Colonic mucosa (tissue), 4 donors: ENCODE measurements at places on chromosomes 11 and 22. TPM values are rescaled to one million over a fixed set of nuclear protein-coding genes. Genes with fewer than 3 reads are reported as not detected.

GRCh38 chr22:20315337-20316216 lies 4.3 kb downstream of the DGCR6L start:
- no peak overlapping the region for H3K4me3 ChIP-seq
- no peak overlapping the region for H3K27ac ChIP-seq
- no peaks in the 10 kb centered on the region for H3K27me3 ChIP-seq
- no peaks in the 10 kb centered on the region for H3K36me3 ChIP-seq
- peaks cover 5% of the 10 kb centered on the region for H3K4me1 ChIP-seq
- DNase-seq: peak; percentile 14

DNA sequence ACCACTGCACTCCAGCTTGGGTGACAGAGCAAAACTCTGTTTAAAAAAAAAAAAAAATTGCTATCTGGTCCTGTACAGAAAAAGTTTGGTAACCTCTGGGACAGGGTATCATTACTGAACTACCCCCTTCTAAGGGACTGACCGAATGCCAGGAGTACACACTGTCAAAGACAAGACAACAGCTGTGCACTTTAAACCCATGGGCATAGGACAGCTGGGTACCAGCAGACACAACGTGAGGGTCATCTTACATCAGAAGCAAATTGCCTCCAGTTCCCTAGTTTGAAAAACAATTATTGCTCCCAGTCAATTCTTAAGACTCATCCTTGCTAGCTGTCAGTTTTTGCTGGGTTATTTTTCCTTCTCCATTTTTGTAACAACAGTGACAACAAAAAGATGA lies 17.8 kb downstream of the CD59 start:
- H3K27me3 ChIP-seq: no peaks in the 10 kb centered on the region
- no peak overlapping the region for H3K27ac ChIP-seq
- no peak overlapping the region for H3K4me3 ChIP-seq
- no peaks in the 10 kb centered on the region for H3K36me3 ChIP-seq
- no peak for DNase-seq

DNA sequence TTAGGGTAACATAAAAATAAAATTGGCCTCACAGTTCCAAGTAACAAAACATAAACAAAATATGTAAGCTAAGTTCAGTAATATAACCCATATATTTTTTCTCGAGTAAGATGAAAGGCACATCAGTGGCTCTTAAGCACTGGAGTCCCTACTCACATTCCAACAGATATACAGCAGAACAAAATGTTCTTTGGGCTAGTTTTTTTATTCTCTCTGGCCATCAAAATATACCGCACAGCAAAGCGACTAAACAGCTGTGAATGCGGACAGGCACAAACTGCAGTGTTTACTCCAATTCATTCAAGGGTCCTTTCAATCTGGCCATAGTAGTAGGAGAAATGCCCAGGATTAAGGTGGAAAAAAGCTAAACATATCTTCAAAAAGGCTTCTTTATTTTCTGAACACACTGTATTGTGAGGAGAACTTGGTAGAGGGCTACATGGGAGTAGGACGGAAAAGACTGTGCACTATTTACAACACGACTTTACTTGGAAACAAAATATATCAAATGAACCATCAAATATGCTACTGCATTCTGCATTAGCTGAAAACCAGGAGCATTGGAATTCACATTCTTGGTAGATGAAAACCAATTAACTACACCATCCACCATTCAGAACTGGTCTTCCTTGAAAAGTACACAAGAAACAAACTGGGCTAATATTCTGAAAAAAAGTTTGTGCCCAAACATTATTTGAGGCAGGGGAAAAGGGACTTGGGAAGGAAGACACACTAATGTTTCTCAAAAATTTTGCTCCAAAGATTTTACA lies 4.4 kb downstream of the CDON start:
- H3K27me3 ChIP-seq: no peaks in the 10 kb centered on the region
- no peak overlapping the region for H3K27ac ChIP-seq
- no peak for DNase-seq
- no peak overlapping the region for H3K4me3 ChIP-seq

- H3K27ac ChIP-seq: no peak overlapping the region
- no peaks in the 10 kb centered on the region for H3K27me3 ChIP-seq
Measured at GRCh38 chr22:42868751-42869251, 11.7 kb upstream of the ARFGAP3 start.

- no peaks in the 10 kb centered on the region for H3K27me3 ChIP-seq
- DNase-seq: no peak
- H3K4me1 ChIP-seq: no peaks in the 10 kb centered on the region
- no peak overlapping the region for H3K4me3 ChIP-seq
- H3K36me3 ChIP-seq: no peaks in the 10 kb centered on the region
Measured at GRCh38 chr11:19819148-19819547, 106.5 kb downstream of the NAV2 start.

DNA sequence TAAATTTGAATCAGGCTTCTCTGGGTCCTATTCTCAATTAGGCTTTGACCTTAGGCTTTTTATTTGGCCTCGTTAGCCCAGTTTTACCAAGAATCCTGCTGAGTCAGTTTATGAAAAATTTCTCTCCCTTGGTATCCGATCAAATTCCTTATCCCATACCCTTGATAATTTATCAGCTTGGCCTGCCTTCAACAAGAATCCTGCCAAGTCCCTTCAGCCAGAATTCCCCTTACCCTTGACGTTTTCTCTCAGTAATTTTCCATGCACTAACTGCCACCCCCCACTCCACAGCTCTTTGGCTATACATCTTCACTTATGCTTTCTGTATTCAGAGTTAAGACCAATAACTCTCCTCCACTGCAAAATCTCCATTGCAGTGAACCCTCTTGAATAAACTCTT lies 811.0 kb upstream of the CCDC90B start:
- H3K36me3 ChIP-seq: no peaks in the 10 kb centered on the region
- H3K4me1 ChIP-seq: no peaks in the 10 kb centered on the region
- DNase-seq: no peak
- no peak overlapping the region for H3K4me3 ChIP-seq

GRCh38 chr11:117625237-117625636 lies 171.8 kb downstream of the DSCAML1 start:
- H3K4me1 ChIP-seq: no peaks in the 10 kb centered on the region
- H3K27me3 ChIP-seq: no peaks in the 10 kb centered on the region
- no peak for DNase-seq
- no peak overlapping the region for H3K4me3 ChIP-seq
- H3K36me3 ChIP-seq: no peaks in the 10 kb centered on the region
- no peak overlapping the region for H3K27ac ChIP-seq

DNA sequence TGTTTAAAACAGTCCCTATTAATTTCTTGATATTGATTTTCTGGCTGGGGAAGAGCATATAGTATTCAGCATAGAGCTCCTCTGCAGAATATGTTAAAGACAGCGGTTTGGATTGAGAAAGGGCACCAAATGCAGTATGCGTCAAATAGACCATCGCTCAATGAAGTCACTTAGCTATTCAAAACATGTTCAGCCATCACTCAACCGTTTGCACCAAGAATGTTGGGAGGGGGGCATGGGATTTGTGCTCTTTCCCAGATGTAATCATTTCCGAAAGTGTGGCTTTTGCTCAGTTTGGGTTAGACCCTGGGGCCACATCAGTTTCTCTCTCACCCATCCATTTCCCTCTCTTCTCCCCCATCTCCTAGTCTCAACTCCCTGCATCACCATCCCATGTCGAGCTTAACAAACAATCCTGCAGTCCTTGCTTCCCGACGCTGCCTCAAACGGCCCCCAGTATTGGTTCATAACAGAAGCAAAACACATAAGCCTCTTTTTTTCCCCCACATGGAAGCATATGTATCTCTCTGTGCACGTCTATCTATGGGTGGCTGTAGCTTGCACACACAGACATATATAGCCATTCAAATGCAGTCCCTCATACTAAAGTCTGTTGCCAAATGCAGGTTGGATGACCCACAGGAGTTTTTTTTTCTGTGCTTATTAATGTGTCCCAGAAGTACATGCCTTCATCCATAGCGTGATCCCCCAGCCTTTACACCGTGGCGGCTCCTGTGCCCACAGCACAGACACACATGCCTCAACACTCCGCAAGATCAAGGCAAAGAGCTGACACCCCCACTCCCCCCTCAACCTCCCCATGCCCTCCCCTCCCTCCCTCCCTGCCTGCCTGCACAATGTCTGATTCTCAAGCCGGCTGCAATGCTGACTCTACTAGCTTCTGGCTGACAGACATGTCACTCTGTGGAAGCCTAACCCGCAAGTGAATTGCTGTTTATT lies 2.6 kb downstream of the CACNG2 start:
- no peak overlapping the region for H3K27ac ChIP-seq
- peaks cover 12% of the 10 kb centered on the region for H3K27me3 ChIP-seq

GRCh38 chr11:2955906-2956476 lies 26.8 kb upstream of the PHLDA2 start:
- H3K4me3 ChIP-seq: no peak overlapping the region
- no peaks in the 10 kb centered on the region for H3K27me3 ChIP-seq
- peaks cover 10% of the 10 kb centered on the region for H3K36me3 ChIP-seq
- H3K4me1 ChIP-seq: no peaks in the 10 kb centered on the region
- H3K27ac ChIP-seq: no peak overlapping the region

DNA sequence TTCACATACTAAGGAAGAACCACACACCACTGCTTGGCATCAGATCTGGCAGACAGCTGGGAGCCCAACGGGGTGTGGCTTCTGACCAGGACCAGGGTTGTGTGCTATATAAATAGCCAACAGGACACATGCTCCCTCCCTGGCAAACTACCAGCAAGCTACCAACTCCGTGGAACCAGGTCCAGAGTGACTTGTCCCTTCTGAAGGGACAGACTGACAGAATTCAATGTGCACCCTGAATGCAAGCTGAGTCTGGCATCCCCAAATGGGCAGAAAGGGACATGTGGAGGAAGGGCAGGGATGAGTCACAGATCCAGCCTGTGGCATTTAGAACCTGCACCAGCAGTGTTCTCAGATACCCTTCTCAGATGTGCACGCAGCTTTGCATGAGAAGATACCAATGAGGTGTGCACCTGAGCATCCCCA lies 92.9 kb downstream of the MICAL3 start:
- H3K27ac ChIP-seq: no peak overlapping the region
- peak; percentile 44 for DNase-seq
- H3K4me3 ChIP-seq: no peak overlapping the region
- no peaks in the 10 kb centered on the region for H3K4me1 ChIP-seq
- H3K36me3 ChIP-seq: no peaks in the 10 kb centered on the region
- no peaks in the 10 kb centered on the region for H3K27me3 ChIP-seq

GRCh38 chr11:64219354-64219684 lies 6.7 kb downstream of the TRPT1 start:
- H3K4me3 ChIP-seq: no peak overlapping the region
- H3K27me3 ChIP-seq: no peaks in the 10 kb centered on the region
- no peaks in the 10 kb centered on the region for H3K4me1 ChIP-seq
- H3K36me3 ChIP-seq: no peaks in the 10 kb centered on the region
- DNase-seq: no peak

DNA sequence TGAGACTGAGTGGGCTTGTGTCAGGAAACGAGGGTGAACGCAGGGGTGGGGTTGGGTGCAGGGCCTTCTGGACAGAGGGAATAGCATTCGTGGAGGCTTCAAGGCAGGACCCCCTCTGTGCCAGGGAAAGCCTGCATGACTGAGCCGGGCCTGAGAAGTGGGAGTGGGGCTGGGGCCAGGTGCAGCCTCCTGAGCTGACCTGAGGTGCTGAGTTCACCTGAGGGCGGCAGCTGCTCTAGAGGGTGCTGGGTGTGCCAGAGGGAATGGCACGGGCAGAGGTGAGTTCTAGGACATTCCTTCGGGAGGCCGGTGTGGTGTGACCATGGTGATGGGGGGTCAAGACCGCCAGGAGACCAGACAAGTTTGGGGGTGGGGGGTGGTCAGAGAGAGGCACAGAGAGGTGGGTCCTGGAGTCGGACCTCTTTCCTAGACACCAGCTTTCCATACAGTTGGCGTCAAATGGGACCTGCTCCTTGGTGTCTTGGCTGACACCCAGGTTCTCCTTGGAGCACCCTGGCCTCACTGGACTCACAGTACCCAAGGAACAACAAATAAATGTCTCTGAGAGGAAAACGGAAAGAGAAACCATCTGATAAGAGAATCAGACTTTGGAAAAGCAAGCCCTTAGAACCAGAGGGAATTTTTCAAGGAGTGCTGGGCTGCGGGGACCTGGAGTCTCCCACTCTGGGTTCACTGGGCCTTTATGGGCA lies 7.7 kb downstream of the MPPED1 start:
- no peaks in the 10 kb centered on the region for H3K36me3 ChIP-seq
- no peak overlapping the region for H3K27ac ChIP-seq
- no peak for DNase-seq
- no peak overlapping the region for H3K4me3 ChIP-seq
- no peaks in the 10 kb centered on the region for H3K4me1 ChIP-seq

The APOBEC3B gene
- 18.9 TPM for total RNA-seq

The KIRREL3 gene
- total RNA-seq: 0.61 TPM

The LARGE2 gene
- 7.5 TPM for total RNA-seq

The B4GAT1 gene
- total RNA-seq: 20.2 TPM

The OR52A1 gene
- total RNA-seq: not detected

The GAB4 gene
- not detected for total RNA-seq

The CHRNA10 gene
- total RNA-seq: 1.4 TPM

The TNNI2 gene
- not detected for total RNA-seq

The SLC1A2 gene
- 0.10 TPM for total RNA-seq

The OAF gene
- 142 TPM for total RNA-seq

The MEI1 gene
- total RNA-seq: 1.9 TPM

The CSNK2A3 gene
- total RNA-seq: 0.57 TPM
